Activated CD4-positive, CD25-positive, alpha-beta regulatory T cell treated with anti-CD3 and anti-CD28 coated beads, Interleukin-2, amount 50 U/mL, for 24 hours (primary cell): ENCODE measurements at places on chromosomes 11 and 22.

DNA sequence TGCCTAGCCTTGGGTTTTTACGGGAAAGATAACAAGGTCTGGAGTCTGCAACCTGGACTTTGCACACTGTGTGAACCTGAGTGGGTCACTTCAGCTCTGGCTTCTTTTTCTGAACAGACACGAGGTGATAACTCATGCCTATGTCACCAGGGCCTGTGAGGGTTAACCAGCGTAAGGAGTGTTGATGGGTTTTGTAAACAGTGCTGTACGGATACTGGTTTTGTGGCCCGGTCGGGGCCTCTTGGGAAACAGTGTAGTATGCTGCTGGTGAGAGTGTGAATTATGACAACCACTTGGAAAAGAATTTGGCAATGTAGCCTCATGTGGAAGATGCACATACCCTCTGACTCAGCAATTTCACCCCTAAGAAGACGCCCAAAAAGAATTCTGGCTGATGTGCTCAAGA is 266.8 kb downstream of the MN1 start:
- ATAC-seq = no peak

GRCh38 chr11:100719362-100719761 is 32.3 kb downstream of the ARHGAP42 start:
- no peak for ATAC-seq

GRCh38 chr22:37178350-37179125 is 9.5 kb downstream of the C1QTNF6 start:
- no peak for ATAC-seq

GRCh38 chr11:87038235-87038977 is 672 bp downstream of the TMEM135 start:
- no peak for ATAC-seq

DNA sequence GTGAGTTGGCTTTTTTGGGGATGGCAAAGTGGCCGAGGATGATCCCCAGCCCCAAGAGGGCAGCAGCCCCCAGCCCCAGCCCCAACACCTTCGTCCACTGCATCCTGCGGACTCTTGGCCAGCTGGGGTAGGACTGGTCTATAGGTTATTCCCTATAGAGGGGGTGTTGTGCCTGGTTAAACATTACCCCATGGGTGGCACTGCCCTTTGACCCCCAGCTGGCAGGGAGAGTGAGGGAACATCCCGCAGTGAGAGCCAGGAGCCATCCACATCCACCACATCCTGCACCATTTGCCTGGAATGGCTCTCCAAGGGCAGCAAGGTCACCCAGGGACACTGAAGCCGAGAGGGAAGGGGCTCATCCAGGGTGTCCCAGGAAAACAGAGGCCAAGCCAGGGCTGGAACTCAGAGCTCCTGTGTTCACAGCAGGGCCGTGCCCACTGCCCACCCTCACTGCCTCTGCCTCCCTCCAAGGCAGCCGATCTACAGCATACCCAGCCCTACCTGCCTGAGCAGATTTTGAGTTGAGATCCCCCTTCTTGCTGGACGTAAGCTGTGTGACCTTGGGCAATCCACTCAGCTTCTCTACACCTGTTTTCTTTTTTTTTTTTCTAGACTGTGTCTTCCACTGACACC is at the start of gene NAALADL1:
Gene NAALADL1 (minus strand): TSS at position 135 of the 636 bp plus-strand sequence. CDS start 32 bp downstream, at position 103.
- no peak for ATAC-seq

DNA sequence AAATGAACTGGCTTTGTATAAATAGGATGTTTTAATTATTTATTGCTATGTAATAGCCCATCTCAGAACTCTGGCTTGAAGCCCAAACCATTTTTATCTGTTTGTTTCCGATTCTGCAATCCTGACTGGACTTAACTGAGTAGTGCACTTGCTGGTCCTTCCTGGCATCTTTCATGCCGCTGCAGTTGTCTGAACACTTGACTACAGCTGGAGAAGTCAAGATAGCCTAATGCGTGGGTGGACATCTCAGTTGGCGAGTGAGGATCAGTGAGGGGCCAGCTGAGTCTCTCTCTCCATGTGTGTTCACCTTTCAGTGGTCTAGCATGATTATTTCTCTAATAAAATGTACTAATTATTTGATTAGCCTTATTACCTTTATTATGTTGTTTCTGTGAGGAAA is 105.8 kb downstream of the PRMT3 start:
- ATAC-seq = no peak

DNA sequence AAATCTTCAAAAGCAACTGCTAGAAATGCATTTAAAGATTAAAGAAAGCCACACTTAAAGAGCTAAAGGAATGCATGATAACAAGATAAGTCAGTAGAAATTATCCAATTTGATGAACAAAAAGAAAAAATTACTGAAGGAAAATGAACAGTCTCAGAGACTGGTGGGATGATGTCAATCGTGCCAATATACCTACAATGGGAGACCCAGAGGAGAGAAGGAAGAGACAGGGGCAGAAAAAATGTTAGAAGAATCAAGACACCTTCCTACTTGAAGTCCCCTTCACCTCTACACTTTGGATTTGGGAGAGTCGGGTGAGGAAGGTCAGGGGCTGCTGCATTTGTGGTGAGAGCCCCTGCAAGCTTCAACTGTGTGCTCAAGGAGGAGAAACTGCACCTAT is 216.3 kb downstream of the BUD13 start:
- ATAC-seq = no peak

DNA sequence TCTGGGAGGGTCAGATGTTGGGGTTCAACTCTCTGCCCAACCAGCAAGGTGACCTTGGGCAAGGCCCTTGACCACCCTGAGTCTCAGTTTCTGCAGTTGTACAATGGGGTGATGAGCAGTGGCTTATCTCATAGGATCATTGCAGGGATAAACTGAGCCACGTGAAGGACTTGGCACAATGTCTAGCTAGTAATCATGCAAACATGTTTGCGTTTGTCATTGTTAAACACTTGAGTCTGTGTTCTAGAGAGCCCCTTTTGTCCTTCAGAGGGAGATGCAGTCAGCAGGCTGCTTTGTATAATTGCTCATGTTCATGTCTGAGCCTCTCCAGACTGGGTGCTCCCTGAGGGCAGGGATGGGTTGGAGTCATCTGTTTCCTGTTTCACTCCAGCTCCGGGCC is 15.8 kb downstream of the CD82 start:
- no peak for ATAC-seq

DNA sequence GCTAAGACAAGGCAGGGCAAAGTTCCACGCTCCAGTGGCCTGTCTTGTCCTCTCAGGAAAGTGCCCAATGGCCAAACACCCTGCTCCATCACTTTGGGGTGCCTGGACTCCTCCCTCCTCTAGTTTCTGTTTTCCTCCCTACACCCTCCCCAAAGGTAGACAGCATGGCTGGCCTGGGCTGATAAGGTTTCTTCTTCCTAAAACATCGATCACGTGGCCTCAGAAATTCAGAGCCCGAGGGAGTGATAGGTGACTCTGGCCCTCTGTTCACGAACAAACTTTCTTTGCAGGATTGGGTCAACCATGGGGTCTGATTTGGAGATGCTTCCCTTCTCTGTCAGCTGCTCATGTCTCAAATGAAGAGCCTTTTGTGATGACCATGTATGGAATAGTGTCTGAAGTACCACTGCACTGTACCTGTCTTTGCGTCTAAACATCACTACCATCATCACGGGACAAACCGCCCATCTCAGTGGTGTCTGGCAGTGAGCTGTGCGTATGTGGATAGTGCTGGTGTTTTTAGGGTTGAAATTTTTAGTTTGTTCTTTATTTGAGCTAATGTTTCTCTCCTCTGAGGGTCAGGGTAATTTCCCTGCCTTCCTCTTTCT is 6.1 kb downstream of the MICAL2 start:
- ATAC-seq = no peak

- no peak for ATAC-seq
These were observed 18.9 kb upstream of the PIM3 start for GRCh38 chr22:49941507-49942316.

DNA sequence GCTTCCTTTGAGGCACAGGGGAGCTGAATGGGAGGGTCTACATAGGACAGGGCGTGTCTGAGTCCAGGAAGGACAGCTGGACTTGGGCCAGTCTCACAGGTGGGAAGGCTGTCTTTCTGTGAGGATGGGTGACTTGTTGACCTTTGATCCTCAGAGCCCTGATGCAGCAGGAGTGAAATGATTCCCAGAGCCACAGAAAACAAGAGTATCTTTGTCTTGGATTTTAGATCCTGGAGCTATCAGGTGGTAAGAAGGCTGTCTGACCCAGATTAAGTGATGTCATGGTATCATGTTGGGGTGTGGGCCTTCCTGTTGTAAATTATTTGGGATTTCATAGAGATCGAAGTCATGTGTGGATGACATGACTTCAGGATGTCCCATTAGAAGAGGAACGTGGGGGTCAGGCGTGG is 15.0 kb downstream of the PTPRJ start:
- no peak for ATAC-seq

DNA sequence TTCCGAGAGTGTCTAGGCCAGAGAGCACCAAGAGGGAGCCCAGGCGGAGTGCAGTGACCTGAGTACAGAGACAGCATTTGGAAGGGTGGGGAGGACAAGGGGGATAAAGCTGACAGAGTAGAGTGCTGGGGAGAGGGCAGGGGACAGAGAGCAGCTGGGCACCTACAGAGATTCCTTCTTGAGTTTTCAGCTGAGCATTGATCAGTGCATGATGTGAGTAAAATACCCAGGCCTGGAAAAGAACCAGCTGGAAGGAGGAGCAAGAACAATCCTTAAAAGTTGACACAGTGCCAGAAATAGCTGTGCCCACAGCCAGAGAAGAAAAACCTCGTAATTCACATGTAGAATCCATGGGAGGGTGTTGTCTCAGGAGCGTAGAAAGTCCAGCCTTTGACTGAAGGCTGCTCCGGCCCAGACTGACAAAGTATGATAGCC is 33.9 kb upstream of the PANX2 start:
- ATAC-seq = no peak

DNA sequence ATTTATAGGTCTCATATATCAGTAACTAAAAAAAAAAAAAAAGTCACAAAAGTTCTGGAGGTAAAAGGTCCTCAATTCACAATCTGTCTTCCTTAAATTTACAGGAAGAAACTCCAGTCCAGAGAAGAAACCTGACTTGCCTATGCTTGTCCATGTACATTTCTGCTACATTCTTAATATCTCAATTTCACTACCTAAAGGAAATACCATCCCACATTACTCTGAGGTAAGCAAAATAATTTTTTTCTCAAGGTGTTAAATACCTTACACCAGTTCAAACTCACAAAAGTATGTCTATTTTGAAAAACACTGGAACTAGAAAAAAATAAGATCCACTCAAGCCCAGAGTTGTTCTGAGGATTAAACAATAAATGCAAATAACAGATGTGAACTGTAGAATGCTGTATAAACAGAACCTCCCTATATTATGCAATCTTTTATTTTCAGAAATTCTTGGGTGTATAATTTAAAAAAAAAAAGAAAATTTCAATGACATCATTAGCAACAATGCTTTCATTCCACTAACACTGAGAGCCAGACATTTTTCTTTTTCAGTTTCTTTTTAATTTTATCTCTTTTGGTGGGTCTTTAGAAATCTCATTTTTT is 49.9 kb upstream of the GDPD4 start:
- no peak for ATAC-seq

DNA sequence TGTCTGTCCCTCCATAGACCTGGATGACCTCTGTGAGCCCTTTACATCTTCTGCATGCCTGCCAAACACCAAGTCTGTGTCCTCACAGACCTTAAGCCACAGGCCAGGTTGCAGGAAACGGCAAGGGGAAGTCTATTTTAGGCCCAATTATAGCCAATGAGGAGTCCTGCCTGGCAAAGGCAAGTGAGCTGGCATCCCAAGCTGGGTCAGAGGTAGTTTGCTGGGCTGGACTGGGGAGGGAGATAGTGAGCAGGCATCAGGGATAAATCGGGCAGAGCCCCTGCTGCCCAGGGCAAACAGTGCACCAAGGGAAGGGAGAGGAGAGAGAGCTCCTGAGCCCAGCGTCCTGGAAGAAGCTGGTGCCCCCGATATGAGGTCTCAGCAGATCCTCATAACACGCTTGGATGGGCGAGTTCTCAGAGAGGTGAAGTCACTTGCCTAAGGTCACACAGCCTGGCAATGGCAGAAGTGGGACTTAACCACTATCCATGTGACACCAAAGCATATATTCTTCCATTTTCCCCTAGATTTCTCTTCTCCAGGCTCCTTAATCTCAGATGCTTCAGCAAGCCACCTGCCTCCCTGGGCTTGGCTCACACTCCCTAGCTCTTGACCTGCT is 3.7 kb upstream of the RELT start:
- ATAC-seq = no peak
